NAMALWA (cell line): ENCODE measurements at places on chromosomes 1 and 21.

GRCh38 chr1:224205438-224205840 is 22.4 kb downstream of the DEGS1 start:
- no peak for DNase-seq

DNA sequence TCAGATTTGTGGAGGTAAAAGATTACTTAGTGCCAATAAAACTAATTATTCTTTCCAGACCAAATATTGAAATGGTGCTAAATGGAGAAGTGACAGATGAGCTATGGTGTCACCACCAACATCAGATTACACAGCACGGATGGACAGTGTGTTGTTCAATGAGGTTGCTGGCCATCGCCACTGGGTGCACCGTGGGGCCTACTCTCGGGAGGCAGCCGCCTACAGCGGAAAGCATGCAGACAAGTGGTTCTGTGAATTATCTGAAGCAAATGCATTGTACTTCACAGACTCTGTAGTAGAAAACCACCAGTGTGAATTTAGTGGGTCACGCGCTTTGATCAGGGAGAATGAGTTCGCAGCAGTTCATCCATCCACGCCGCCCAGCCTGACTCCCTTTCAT is 42.3 kb downstream of the GNG4 start:
- no peak for DNase-seq

DNA sequence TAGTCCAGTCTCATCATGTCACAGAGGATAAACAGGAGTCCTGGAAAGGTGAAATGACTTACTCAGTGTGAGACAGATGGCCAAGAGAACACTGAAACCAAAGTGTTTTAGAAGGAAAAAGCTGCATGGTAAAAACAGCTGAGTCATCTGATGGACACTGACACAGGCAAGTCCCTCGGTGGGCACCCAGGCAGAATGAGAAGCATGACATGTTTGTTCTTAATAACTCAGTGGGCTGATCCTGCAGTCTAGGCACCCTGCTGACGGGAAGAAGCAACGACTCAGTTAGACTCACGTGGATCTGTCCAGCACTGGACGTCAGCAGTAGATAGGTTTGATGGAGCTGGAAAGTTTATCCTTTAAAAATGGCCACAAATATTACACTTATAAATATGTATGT is 116.9 kb downstream of the RGS7 start:
- DNase-seq, result no peak

DNA sequence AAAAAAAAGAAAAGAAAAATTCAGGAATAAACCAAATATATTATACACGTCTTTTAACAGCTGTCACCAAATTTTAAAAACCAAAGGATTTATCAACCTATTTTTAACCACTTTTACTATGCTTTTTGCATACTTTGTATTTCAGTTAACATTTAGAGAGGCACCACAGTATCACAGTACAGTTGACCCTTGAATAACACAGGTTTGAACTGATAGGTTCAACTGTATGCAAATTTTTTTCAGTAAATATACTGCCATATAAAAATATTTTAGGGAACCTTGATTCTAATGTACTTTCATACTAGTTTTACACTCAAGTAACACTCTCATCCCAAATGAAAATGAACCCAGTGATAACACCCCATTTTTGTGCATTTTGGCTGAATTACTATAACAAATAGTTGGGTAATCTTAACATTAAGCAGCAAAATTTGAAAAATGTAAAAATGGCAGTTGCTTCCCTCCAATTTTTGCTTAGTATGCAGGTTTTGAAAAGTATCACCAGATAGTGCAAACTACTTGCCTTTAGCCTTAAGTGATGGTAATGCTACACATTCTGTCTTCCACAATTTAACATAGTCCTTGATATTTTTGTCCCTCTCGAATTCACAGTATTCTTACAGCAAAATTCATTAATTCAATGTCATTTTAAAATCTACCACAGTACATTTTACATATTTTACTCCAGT is 10.8 kb upstream of the ADCY10 start:
- no peak for DNase-seq

GRCh38 chr1:201639826-201640225 is 100.9 kb downstream of the NAV1 start:
- no peak for DNase-seq
